Neural progenitor cell (in vitro differentiated cells): ENCODE measurements at places on chromosomes 5 and 9. TPM values are rescaled to one million over a fixed set of nuclear protein-coding genes. Genes with fewer than 3 reads are reported as not detected.

SHISAL2B gene
- total RNA-seq = 10.4 and 17.8 TPM in 2 replicates

ACTBL2 gene
- total RNA-seq = not detected in 2 replicates

C5 gene
- total RNA-seq = 4.5 and 5.5 TPM in 2 replicates

HAVCR1 gene
- not detected in 2 replicates for total RNA-seq

PCDHB13 gene
- total RNA-seq = 2.4 and 3.0 TPM in 2 replicates

CD274 gene
- not detected in 2 replicates for total RNA-seq
